SJCRH30 (cell line): ENCODE measurements at places on chromosomes 13 and 19. TPM values are rescaled to one million over a fixed set of nuclear protein-coding genes. Genes with fewer than 3 reads are reported as not detected.
A peak's percentile ranks its signal among the peaks of the same experiment; 100 is the strongest.

- no peak overlapping the region for H3K4me3 ChIP-seq
- H3K27ac ChIP-seq, result no peak overlapping the region
- peaks cover 38% of the 10 kb centered on the region for H3K36me3 ChIP-seq
- H3K27me3 ChIP-seq, result no peaks in the 10 kb centered on the region
Observed at GRCh38 chr19:38527466-38528136, 90.2 kb downstream of the MAP4K1 start.

NCAN gene
- 0.10 TPM in 1 of 2 replicates, not detected in the other for total RNA-seq

DNA sequence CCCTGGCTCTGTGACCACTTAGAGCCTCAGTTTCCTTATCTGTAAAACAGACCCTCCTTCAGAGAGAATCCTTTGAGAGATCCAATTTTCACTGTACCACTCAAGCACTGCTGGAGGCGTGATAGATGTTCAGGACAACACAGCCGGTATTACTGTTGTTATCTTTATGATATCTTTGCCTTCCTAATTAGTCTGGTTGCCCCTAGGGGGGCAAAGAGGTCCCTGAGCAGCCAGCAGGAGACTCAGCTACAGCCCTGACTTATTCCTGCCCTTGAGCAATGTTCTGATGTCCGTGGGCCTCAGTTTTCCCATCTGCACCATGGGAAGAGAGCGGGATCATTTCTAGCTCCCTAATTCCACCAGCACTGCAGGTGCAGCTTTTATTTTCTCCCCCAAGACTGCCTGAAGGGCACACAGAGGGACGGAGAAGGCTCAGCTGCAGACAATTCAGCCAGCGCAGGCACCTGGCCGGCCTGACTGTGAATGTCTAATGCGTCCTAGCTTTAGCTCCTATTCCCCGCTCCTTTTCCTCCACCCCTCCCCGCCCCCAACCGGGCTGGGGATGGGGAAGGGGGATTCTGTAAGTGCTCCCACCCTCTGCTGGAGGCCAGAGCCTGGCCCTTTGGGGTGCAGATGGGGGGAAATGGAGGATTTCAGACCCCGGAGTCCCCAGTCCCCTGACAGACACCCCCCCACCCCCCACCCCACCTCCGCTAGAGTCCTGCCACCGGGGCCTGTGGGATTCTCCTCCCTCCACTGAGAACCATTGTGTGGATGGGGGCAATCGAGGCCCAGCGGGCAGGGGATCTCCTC, 16.2 kb downstream of the TLE5 start:
- H3K4me3 ChIP-seq, result no peak overlapping the region
- peaks cover 36% of the 10 kb centered on the region for H3K27me3 ChIP-seq
- no peak overlapping the region for H3K27ac ChIP-seq
- DNase-seq, result no peak
- H3K4me1 ChIP-seq, result peaks cover 11% of the 10 kb centered on the region; the same call in 1 of the 2 replicates

URI1 gene
- 83.1 and 94.9 TPM in 2 replicates for total RNA-seq

GRCh38 chr13:78657699-78658629, 991 bp downstream of the OBI1 start:
- peak overlapping the region; percentile 74 for H3K4me3 ChIP-seq
- H3K27me3 ChIP-seq, result no peaks in the 10 kb centered on the region
- H3K36me3 ChIP-seq, result peaks cover 28% of the 10 kb centered on the region
- H3K4me1 ChIP-seq, result peaks cover 4% of the 10 kb centered on the region; the same call in 1 of the 2 replicates
- H3K27ac ChIP-seq, result peak overlapping the region; percentile 91
